Glutamatergic neuron (in vitro differentiated cells): ENCODE measurements at places on chromosomes 16 and 17.

GRCh38 chr16:74219706-74220105, 76.9 kb upstream of the PSMD7 start:
- no peak for DNase-seq

DNA sequence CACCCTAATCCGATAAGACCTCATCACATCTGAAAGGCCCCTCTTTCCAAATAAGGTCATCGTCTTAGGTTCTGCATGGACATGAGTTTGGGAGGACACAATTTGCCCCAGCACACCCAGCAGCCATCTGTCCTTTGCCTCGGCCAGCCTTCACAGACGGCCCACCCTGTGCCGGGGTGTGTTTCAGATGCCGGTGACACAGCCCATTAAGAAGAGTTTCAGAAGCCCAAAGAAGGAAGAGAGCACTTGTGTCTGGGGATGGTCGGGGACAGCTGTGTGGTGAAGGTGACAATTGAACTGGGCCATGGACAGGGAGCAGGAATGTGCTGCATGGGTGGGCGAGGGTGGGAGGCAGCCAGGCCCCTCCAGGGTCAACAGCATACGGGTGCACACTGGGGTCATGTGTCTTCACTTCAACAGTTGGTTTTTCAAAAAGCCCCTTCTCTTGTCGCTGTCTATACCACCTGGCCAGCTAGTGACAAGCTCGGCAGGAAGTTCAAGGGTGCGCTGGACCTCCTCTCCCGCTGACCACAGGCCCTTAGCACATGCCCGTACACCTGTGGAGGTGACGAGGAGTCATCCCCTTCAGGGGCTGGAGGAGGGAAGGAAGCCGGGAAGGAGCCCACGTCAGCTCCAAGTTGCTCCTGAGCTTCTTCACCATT, 183.1 kb downstream of the C16orf95 start:
- no peak for DNase-seq

DNA sequence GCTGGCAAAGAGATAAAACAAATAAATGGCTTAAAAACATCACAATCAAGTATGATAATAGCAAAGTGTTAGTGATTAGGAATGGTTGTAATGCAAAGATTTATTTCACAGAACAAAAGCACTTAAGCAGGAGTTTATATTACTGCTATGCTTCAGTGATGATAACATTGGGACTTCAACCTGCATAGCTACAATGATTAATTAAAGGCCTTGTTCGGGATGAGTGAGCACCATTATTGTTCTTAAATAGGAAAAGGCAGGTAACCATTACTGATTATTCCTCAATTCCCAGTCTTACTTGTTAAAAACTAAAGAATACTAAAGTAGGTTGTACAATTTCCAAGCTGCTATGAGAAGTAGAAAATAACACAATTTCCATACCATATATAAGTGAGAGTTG, 1247.5 kb upstream of the CDH8 start:
- no peak for DNase-seq

GRCh38 chr17:63406689-63407330, 39.3 kb downstream of the CYB561 start:
- DNase-seq, result peak; percentile 58

DNA sequence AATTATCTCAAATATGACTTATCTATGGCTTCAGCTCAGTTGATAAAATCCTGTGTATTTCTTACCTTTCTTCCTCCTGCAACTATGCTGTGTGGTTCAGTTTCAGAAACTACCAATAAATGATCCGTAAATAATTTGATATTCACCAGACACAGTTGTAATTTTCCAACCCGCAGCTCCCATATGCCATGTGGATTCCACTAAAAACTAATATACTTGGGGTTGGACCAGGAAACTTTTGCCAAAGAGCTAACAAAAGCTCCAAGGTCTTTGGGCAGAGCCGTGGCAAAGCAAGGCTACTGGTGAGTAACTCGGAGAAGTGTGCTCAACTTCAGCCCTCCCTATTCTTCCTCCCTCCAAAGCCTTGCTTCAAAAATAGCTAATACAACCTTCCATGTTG, 2.3 kb upstream of the CHST6 start:
- DNase-seq, result no peak

- DNase-seq, result no peak
Measured at GRCh38 chr17:42002792-42003301, 14.4 kb downstream of the DNAJC7 start.

GRCh38 chr17:68239632-68240366, 8.0 kb upstream of the AMZ2 start:
- DNase-seq, result no peak

DNA sequence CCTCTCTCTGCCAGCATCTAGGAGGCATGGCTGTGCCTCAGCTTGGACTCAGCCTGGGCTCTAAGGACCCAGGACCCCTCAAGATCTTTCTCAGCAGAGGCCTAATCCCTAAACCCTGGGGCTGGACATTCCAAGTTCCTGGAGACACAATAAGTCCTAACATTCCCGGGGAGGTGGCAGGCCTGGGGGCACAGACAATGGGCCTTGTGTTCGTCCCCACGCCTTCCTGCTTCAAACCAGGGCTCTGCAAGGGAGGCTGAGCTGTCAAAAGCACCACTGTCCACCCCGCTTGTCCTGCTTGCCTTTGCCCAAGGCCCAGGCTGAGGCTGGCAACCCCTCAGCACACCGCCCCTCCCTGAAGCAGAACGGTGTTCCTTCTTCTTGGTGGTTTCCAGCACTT, 13.7 kb downstream of the SDK2 start:
- no peak for DNase-seq

DNA sequence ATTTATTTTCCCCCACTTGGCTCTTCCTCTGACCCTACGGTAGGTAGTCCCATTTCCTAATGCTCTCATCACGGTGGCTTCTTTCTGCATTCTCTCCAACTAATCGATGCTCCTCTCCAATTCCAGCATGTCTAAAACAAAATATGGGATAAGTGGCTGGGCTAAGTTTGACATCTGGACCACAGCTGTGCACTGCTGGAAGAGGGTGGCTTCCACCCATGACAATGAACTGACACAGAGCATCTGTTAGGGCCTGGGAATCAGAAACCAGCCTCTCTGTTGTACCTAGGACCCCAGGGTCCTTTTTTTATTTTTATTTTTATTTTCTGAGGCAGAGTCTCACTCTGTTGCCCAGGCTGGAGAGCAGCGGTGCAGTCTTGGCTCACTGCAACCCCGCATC, 29.0 kb upstream of the SLC39A11 start:
- no peak for DNase-seq

DNA sequence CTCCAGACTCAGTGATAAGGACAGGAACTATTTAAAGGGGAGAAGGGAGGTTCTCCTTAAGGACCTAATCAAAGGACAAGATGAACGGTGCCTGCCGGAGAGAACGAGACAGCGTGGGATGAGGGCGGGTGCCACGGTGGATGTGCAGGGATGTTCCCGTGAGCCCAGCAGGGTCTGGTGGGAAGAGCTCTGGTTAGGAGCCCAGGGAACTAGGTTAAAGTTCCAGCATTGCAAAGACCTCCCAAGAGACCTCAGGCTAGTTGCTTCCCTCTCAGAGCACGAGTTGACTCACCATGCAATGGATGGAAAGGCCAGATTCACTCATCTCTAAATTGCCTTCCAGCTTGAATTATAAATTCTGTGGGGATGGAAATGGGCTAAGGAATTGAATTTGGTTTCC, 14.7 kb downstream of the CCR7 start:
- no peak for DNase-seq

DNA sequence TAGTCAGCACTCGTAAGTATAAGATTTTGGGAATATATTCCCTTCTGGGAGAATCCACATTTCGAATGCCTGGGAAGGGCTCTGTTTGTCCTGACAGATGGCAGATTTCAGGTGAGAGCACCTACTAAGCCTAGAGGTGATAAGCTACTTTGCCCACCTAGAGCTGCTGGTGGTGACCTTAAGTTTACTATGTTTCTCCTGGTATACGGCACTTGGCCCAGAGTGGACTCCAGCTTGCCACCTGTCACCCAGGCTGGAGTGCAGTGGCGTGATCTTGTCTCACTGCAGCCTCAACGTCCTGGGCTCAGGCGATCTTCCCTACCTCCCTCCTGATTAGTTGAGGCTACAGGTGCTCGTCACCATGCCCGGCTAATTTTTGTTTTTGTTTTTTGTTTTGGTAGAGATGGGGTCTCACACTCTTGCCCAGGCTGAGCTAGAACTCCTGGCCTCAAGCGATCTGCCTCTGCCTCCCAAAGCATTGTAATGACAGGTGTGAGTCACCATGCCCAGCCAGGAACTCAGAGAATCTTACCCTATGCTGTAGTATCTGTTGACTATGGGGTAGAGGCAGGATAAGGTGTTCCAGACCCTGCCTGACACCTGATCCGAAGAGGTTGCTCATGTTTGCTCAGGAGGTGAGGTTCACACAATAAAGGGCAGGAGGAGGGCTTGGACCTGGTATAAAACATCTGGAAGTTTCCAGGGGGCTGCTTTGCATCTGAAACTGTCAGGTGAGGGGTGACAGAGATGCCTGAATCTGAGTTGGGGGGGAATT, at the start of gene ZG16:
ZG16 (plus strand) TSS at position 681 of the 775 bp plus-strand sequence. CDS start 1,011 bp downstream, outside the sequence.
- no peak for DNase-seq

- peak; percentile 48 for DNase-seq
Measured at GRCh38 chr16:46884513-46885293, 541 bp downstream of the GPT2 start.

GRCh38 chr16:19316846-19317245, 31.3 kb downstream of the CLEC19A start:
- no peak for DNase-seq

GRCh38 chr16:12027558-12028287, 51.2 kb downstream of the SNX29 start:
- no peak for DNase-seq

GRCh38 chr16:73483076-73483791, 435.3 kb upstream of the ZFHX3 start:
- DNase-seq, result peak; percentile 24

GRCh38 chr17:50201276-50201854, at the start of gene COL1A1:
Gene COL1A1 (minus strand): TSS chr17:50201631. CDS start chr17:50201513, 118 bp downstream.
- peak; percentile 15 for DNase-seq

GRCh38 chr16:67000384-67001351, 12.3 kb downstream of the CES4A start:
- peak; percentile 53 for DNase-seq

DNA sequence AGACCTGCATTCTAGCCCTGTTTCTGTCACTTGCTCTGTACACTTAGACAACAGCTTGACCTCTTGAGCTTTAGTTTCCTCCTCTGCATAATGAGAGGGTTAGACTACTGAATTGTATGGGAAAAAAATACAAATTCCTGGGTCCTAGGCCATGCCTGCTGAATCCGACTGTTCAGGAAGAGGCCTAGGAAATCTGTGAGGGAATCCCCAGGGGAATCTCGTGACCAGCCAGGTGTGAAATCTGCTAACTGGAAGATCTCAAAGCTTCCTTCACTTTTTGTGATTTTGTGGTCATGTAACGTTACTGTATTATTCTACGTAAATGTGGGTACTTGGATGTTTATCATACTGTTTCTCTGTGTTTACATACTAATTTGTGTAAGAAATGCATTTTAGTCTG, 58.2 kb downstream of the CYLD start:
- DNase-seq, result no peak

DNA sequence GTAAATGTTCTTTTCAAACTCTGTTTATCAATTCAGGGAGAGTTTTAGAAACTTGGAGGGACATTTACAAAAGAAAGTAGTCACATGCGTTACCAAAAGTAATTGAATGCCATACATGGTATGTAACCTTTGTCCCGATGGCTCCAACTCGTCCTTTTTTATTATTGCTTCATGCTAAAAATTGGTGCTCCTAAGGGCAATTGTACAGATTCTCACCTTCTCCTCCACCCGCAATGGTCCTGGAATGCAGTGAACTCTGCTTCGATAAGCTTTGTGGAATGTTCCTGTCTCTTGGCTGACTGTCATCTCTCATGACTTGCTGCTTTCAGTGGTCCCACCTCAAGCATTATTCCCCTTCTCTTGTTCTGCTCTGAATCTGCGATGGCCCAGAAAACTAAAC, 20.9 kb downstream of the GNAO1 start:
- DNase-seq, result no peak

DNA sequence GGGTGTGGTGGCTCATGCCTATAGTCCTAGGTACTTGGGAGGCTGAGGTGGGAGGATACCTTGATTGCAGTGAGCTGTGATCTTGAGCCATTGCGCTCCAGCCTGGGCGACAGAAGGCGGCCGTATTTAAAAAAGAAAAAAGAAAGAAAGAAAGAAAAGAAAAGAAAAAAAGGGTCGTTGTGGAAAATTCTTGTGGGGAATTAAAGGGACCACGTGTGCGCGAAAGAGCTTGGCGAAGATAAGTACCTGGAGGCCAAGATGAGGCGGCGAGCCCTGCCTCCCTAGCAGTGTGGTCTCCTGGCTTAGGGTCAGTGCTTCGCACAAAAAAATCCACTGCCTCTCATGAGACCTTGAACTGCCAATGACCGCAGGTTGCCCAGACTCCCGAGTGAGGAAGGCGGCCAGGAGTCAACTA, 728 bp upstream of the NMT1 start:
- DNase-seq, result no peak

DNA sequence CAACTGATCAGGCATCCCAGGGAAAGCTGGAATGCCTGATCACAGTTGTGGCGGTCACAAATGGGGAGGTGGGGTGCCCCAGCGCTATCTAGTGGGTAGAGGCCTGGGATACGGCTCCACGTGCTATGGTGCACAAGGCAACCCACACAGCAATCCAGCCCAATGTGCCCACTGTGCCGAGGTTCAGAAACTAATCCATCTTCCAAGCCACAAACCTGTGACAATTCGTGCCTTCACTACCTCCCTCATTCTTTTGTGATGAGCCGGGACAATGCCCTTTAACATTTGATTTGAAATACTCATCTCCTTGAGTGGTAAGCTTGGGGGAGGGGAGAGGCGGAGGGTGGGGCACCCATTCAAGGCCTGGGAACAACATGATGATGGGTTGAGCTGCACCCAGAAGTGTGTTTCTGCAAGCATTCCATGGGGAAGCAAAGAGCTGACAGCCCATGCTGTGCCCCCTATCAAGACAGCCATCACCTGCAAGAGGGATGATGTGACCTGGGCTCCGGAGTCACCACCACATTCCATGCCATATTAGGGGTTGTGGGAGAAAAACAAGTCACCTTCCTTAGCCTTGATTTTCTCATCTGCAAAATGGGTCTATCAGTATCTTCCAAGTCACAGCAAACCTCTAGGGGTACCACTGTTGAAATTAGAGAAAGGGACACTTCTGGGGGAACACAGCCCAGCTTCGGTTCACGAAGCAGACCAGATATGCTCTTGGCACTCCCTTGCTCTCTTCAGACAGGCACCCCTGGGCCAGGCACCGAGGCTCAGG, 3.7 kb downstream of the ELOB start:
- DNase-seq, result no peak
